ENCODE measurements at places on chromosomes 12 and 14.

DNA sequence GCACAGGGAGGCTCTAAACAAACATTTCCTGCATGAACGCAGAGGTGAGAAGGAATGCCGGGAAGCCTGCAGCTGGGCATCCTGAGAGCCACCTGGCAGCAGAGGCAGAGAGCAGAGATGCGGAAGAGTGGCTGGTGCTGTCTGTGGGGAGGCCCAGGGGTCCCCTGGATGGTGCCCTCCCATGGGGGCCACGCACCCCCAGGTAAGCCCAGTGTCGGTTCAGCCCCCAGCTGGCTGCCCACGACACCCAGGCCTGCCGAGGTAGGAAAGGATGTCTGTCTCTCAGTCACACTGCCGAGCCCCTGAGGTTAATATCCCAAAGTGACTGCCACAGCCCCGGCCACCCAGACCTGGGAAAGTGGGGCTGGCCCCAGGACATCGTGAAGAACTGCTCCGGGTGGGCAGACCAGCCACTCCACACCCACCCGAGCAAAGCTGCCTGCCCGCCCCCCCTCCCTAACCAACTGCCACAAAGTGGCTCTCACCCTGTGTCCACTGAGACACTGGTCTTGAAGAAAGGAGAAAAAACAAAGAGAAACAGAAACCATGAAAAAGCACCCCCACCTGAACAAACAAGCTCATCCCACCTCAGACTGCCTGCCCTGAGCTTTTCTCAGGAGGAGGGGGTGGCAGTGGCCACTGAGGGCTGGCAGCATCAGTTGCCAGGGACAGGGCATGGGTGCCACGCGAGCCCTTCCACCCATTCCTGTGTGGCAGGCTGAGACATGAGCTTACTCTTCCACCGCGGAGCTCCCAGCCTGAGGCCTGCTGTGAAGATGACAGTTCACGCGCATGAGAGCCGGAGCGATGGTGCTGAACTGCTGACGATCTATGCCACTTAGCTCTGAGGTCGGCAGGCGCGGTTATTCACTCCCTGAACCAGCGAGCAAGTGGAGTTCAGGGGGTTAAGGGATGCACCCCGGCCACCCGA is 40.8 kb downstream of the CCDC88C start:
- DNase-seq: peak; percentile 53

- DNase-seq: no peak
Measured at GRCh38 chr14:50410921-50411320, 14.2 kb upstream of the CDKL1 start.

GRCh38 chr14:61326847-61327246 is 5.5 kb downstream of the PRKCH start:
- DNase-seq: no peak

- no peak for DNase-seq
Measured at GRCh38 chr14:43140453-43140852, 1366.6 kb downstream of the FSCB start.

DNA sequence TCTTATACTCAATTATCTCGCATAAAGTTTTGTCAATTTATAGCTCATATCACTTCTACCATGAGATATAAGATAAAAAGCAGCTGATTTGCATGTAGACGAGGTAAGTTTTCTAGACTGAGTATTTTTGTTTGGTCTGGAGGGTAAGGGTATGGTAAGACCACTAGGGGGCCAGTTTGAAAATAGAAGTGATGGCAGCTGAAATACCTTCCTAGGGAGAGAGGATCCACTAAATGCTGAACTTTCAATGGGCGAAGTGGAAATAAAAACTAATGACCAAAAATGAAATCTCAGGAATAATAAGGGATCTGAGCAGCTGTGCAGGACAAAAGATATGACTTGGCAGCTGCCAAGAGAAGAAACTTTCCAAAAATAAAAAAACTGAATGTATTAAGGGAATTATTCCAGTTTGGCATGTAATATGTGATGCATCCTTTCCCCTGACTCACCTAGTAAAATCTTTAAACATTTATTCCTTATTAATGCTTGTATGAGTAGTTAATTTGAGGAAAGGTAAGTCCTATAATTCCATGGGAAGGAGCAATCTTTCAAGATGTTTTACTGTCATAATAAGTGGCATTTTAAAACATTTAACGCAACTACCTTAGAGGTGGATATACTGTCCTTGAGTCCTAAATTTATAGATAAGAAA is 754.5 kb downstream of the C12orf50 start:
- DNase-seq: peak; percentile 23

DNA sequence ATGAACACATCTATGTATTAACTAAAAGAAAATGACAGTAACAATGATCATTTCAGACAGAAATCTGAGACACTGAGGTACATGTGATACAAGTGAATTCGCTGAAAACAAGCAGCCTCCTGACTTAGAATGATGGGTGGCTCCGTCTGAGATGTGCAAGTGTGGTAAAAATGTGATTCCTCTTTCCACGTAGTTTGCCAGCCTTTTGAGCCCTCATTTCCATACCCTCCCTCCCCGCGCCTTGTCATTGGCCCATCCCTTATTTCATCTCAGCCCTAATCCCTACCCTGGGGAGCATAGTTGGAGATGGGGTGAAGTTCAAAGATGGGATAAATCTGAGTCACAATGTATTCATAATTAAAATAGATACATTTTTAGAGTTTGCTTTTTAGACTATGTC is 107.8 kb downstream of the BMP4 start:
- DNase-seq: no peak

- no peak for DNase-seq
Measured at GRCh38 chr14:37023875-37024565, 148.4 kb downstream of the SLC25A21 start.

- no peak for DNase-seq
Measured at GRCh38 chr14:63387711-63388110, 69.0 kb upstream of the GPHB5 start.

- no peak for DNase-seq
Measured at GRCh38 chr12:100899301-100899700, 104.7 kb downstream of the ANO4 start.

DNA sequence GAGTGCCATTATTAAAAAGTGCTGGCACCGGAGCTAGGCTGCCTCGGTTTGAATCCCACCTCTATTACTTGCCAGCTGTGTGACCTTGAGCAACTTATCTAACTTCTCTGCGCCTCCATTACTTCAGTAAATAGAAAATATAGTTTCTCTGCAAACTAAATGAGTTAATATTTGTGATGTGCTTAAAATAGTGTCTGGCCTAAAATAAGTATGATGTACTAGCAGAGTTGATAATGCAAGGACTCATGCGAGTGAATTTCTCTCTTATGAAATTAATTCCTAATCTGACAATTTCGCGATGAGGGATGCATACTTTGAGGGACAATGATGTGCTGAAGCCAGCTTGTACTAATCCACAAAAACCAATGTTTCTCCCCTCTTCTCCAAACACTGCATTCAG is 180.8 kb upstream of the NTF3 start:
- DNase-seq: no peak

- peak; percentile 95 for DNase-seq
Measured at GRCh38 chr12:40225984-40226602, 1.3 kb downstream of the LRRK2 start.

DNA sequence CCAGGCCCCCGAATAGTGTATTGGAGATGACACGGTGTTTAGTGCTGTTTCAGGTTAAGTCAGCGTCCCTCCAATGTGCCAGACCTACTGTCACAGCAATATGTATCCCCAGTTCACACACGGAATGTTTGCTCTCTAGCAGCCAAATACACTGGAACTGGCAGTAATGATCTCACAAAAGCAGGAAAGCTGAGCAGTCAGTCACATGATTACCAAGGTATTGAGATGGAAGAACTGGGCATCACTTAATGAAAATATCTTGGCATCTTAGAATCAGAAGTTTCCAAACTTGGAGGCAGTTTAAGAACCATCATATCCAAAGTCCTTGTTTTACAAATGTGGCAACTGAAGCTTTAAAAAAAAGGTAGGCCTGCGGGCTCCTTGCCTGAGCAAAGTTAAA is 23.3 kb downstream of the NINJ2 start:
- DNase-seq: no peak

DNA sequence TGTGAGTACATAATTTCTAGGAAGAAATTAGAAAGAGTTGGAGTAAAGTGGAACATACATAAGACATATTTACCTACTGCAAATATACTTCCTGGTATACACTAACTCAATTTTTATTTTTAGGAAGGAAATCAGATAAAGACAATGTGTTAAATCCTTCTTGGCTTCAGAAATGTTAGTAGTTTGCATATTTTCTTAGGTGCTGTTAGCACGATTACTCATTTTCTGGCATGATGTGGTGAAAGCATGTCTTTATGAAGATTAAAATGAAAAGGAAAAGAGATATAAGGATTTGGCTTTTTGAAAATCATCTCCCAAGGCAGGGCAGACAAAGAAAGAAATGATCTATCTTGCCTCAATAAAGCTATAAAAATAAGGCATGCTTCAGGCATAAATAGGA is 287.6 kb upstream of the E2F7 start:
- no peak for DNase-seq

- no peak for DNase-seq
Measured at GRCh38 chr12:54052438-54053002, 1.1 kb upstream of the HOXC4 start.

DNA sequence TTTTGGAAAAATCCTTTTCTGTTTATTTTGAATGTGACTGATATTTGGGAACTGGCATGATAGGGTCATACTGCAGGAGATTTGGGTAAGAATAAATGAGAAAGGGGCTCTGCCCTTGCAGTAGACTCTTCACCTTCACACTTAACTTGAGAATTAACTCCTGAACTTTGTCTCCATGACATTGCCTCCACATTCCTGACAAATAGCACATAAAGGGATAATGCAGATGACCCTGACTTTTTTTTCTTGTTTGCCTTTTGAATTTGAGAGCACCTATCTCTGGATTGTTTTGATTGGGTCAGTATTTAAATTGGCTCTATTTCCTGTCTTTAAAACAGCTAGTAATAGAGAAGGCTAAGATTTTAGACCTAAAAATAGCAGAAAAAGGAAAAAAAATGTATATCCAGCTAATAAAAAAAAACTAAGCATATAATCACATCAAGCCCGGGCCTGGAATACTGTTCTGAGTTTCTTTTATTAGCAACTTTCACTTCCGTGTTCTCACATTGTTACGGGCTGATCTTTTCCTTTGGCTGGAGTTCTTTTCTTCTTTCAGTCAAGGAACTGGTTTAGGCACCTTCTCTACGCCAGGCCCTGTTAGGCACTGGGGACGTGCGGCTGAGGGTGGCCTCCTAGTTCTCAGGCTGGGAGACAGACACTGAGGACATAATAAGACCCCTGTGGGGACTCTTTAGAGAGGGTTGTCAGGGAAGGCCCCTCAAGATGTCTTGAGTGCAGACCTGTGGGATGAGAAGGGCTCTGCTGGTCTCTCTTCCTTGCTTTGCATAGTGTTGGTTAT is 53.1 kb upstream of the GNPNAT1 start:
- DNase-seq: no peak

- DNase-seq: no peak
Measured at GRCh38 chr12:58169826-58170225, 228.5 kb downstream of the ATP23 start.

DNA sequence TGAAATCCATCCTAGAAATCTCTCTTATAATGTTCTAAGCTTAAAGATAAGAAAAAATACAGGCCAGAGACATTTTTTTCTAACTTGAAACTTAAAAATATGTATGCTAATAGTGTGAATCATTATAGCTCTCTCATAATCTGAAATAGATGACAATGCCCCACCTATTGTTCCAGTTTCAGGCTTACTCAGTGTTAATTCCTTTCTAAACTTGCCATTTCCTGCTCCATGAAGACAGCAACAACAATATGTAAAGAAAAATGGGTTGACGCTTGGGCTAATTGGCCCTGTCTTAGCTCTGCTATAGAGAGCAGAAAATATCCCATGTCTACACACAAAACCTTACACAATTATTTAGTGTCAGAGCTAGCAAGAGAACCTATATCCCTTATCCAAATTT is 37.1 kb downstream of the LMO3 start:
- no peak for DNase-seq

DNA sequence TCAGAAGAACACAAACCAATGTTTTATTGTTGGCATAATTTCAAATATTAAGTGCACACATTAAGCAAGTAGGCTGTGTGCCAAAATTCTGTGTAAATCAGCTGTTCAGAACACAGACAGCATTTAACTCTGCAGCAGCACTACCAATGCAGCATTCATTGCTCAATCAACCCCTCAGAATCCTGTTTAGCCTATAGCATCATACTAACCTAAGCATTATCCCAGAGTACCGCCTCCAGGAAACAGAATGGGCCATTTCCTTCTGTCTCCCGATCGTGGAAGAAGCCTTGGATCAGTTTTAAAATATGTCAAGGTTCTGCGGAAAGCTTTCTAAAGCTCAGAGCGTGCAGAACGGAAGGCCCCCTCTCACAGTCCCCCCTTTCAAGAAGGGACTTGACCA is 3.3 kb downstream of the IL26 start:
- no peak for DNase-seq

DNA sequence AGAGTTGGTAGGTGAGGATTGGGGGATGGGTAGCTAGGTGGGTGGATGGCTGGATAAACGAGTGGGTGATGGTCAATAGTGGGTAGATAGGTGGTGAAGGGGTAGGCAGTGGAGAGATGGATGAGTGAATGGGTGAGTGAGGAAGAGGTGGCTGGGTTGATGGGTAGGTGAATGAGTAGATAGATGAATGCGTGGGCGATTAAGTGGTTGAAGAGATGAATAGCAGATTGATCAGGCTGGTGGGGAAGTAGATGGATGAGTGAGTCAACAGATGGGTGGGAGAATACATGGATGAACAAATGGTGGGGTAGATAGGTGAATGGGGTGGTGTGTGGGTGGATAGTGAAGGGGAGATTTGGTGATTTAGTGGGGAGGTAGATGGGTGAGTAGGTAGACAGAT is 51.1 kb downstream of the SYNE3 start:
- no peak for DNase-seq

DNA sequence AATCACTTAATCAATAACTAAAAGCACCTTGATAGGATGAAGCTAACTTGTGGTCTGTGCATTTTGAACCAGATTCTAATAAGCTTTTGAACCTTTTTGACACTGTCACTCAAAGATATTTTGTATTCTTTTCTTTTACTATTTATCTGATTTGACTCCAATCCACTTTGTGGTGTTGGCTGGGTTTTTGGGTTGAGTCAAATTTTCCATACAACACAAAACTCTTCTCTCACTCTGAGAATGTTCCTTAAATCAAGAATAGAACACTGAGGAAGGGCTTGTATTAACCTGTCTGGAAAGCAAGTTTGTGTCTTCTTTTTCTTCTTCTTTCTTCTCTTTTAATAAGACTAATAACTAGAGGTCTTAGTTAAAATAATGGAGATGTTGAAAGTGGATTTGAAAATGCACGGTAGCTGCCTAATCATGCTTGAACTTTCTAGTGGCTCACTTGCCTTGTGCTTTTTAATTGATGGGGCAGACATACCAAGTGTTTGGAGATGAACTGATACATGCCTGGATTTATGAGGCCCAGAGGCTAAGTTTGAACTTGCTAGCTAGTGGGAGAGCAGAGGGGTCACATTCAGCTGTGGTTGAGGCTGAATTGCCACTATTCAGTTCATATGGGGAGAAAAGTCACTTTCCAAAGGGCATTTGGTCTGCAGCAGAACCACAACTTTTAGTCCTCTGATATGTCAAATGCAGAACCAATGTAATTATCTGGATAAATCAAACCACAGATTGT is 93.5 kb upstream of the PTHLH start:
- no peak for DNase-seq
